ENCODE measurements at places on chromosomes 13 and 19. TPM values are rescaled to one million over a fixed set of nuclear protein-coding genes. Genes with fewer than 3 reads are reported as not detected.
A peak's percentile ranks its signal among the peaks of the same experiment; 100 is the strongest.

DNA sequence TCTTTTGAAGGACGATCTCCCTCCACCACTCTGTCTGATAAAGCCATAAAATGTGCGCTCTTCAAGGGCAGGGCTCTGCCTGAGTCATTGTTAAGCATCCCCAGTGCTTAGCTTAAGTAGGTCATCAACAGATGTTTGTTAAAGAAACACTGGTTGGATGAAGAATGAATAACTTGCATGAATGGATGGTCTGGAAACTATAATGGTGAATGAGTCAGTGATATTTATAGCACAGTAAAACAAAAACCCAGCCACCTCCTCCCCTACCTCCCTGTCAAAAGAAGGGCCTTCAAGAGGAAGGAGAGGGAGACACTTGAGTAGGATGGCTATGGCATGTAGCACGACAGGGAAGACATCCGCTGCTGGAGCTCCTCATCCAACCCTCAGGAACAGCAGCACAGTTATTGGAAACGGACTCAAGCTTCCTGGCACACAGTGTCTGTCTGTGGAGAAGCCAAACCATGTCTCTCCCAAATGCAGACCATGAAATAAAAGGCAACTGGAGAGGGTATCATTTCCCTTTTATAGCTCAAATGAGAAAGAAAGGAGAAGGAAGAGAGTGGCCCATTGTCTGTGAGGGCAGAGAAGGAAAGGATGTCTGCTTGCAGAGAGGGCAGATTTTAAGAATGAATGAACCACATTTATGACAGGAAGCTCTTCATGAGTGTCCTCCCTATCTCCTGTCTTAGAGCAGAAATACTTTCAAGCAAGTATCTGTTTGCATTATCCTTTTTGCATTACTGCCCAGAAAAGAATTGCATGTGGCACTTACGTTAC lies 183.5 kb upstream of the UBL3 start:
- DNase-seq, result peak; percentile 97

GRCh38 chr13:96684469-96684868 lies 309.8 kb downstream of the OXGR1 start:
- DNase-seq, result no peak

DNA sequence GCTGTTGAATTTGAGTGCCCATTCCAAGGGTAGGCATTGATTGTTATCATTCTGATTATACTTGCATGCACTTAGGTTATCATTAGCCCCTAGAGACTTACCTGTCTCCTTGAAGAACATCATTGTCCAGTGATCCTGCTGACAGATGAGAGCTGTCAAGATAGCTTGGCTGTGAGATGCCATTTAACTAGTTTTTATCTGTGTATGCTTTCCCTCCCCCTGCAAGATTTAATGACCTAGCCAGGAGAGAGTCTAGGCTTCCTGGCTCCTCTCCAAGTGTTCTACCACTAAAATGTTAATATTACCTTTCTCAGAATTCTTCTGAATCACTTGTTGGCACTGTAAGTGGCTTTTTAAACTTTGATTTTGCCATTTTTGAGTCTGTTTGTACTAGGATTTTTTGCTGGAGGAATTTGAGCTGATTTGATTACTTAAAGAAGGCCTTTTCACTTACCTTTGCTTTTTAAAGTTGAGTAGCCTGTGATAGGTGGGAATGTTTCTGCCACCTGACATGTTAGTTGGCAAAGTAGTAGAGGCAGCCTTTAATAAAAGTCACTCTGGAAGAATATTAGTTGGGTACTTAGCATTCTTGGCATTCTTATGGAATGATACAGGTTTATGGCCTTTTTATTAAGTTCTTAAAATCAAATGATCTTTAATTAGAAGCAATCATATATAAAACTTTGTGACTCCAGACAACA lies 41.1 kb downstream of the ARHGAP35 start:
- DNase-seq, result peak; percentile 37

Gene MBNL2
- 126 TPM for total RNA-seq

Gene PRKCG
- not detected for total RNA-seq

All from IMR-90 (cell line).